ENCODE measurements at places on chromosomes 5 and 9.

GRCh38 chr5:93894601-93895354, 153.4 kb upstream of the POU5F2 start:
- no peak for DNase-seq

- DNase-seq: no peak
Measured at GRCh38 chr5:159897786-159898393, 18.4 kb upstream of the ADRA1B start.

DNA sequence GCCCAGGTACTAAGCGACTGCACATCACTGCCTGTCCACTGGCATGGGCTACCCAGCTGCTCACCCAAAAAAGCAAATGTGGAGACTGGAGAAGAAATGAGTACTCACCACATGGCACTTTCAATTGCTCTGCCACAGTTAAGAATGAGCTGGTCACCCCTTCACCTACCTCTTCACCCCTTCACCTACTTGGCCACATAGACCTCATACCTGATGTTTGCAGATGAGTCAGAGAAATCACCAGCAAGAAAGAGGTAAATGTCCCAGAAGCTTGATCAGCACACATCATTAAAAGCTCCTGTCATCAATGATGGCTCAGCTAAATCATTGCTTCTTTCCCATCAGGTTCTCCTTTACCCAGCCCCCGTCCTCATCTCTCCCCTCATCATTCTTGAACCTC, 7.6 kb upstream of the PRUNE2 start:
- DNase-seq: no peak

- DNase-seq: peak; percentile 36
Measured at GRCh38 chr9:115209601-115210306, 91.8 kb upstream of the TNC start.

- peak; percentile 77 for DNase-seq
Measured at GRCh38 chr5:112005623-112005930, 248.6 kb upstream of the NREP start.

DNA sequence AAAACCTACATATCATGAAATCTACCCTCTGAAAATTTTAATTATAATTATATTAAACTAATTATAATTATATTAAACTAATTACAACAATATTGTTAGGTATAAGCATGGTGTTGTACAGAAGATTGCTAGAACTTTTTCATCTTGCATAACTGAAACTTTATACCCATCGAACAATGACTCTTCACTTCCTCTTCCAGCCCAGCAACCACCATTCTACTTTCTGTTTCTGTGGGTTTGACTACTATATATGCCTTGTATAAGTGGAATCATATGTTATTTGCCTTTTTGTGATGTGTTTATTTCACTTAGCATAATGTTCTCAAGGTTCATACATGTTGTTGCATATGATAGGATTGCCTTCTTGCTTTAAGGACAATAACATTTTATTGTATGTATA, 274.2 kb upstream of the CCNH start:
- no peak for DNase-seq

DNA sequence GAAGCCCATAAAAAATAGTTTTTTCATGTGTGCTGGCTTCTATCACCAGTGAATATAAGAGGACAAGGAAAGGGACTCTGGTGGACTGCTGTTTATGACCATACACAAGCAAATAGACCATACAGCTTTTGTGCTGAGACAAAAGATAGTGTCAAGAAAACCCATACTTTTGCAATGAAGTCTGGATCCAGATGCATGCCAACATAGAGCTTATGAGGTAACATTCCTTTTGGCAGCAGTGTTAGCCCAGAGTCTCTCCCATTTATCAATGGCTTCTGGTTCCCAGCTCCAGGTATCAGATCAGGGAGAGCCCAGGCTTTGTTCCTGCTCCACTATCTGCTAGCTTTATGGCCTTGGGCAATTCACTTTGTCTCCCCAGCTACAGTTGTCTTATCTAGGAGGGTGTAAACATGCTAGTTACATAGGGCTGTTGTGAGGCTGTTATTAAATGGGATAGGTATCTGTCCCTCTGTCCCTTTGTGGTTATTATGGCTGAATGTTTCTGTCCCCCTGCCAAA, 55.6 kb downstream of the CCDC192 start:
- DNase-seq: no peak

GRCh38 chr9:102237520-102237919, 499.1 kb upstream of the GRIN3A start:
- DNase-seq: no peak

- DNase-seq: no peak
Measured at GRCh38 chr9:117926031-117926658, 221.9 kb downstream of the TLR4 start.

- no peak for DNase-seq
Measured at GRCh38 chr5:143347046-143347445, 56.4 kb downstream of the NR3C1 start.

DNA sequence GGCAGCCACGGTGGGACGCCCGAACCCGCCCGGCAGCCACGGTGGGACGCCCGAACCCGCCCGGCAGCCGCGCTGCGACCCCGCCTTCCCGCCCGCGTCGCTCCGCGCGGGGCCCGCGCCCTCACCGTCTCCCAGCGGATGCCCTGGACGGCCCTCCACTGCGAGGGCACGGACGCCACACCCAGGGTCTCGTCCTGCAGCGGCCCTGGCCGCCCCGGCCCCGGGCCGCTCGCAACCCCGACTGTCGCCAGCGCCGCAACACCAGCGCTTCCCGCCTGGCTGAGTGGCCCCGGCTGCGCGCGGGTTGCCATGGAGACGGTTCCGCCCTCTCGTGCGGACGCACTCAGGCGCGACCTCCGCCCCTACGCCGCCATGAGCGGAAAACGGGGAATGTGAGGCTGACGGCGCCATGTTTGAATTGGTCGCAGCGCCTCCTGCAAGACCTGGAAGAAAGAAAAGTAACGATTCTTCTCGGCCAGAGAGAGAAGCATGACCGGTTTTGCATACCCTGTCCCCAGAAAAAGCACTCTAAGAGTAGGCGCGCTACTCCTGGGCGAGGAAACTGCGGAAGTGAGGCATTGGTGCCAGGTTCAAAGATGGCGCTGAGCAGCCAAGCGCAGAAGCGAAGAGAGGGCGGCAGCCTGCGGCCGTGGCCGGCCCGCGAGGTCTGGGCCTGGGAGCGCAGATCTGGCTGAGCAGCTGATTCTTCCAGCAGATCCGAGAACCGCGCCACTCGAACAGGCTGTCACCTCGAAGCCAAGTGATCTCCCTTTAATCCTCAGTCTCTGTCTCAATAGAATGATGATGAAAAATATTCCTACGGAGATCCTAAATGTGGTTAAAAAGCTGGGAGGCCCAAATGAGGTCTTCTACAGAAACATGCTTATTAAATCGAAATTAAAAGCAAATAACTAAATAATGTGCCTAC, at the start of gene DYNC2I2:
TSS of gene DYNC2I2 (minus strand) at position 432 of the 928 bp plus-strand sequence. CDS start at position 311, 121 bp downstream.
- peak; percentile 95 for DNase-seq

DNA sequence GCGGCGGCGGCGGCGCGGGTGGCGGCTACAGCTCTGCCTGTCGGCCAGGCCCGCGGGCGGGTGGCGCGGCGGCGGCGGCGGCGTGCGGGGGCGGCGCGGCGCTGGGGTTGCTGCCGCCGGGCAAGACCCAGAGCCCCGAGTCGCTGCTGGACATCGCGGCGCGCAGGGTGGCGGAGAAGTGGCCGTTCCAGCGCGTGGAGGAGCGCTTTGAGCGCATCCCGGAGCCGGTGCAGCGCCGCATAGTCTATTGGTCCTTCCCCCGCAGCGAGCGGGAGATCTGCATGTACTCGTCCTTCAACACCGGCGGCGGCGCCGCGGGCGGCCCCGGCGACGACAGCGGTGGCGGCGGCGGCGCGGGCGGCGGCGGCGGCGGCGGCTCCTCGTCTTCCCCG, 296 bp downstream of the ZSWIM6 start:
- DNase-seq: no peak

DNA sequence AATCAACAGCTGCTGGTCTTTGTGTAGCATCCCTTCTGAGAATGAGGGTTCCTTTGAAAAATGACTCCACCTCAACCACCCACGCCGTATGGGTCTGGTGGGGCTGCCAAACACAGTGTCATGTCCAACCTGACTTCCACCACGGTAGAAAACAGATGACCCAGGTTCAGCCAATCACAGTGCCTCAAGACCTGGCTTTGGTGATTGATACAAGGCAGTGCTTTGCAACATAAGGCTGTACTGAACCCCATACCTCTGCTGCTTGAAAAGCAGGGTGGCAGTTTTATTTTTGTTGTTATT, 11.5 kb upstream of the TGFBR1 start:
- DNase-seq: no peak

DNA sequence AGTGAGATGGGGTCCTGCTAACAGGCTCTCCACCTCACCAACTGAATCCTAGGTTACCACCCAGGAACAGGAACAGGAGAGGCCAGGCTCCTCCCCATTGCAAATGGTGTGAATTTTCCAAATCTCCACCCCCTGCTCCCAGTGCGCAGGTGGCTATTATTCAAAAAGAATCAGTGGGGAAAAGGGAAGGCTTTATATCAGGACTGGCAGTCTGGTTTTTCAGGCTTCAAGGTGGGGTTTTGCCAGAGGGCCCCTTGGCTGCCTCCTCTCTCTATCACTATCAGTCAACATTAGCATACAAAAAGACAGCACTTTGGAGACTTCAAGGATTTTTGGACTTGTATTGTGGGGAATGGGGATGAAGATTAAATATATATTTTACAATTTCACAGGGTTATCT, 1817.6 kb upstream of the C9orf72 start:
- DNase-seq: no peak

- DNase-seq: peak; percentile 83
Measured at GRCh38 chr9:105187781-105188180, 56.7 kb upstream of the SLC44A1 start.

GRCh38 chr9:13587571-13587970, 308.1 kb upstream of the MPDZ start:
- DNase-seq: no peak

- peak; percentile 28 for DNase-seq
Measured at GRCh38 chr9:135809166-135809565, 98.2 kb downstream of the CAMSAP1 start.

DNA sequence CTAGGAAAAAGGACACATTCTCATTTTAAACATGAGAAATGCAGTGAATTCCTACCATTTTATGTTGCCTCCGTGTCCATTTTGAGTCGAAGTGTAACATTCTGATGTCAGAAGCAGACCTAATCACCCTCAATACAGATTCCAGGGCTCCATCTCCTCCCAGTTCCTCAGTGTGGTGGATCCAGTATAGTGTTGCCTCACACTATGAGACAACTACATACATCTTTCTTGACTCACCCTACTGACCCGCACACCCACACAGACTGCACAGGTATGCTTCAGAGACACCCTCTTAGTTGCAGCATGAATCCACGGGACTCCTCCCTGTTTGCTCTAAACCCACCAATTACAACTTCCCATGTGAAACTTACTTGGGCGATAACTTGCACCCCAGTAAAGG, 564.9 kb downstream of the SEMA5A start:
- DNase-seq: no peak

DNA sequence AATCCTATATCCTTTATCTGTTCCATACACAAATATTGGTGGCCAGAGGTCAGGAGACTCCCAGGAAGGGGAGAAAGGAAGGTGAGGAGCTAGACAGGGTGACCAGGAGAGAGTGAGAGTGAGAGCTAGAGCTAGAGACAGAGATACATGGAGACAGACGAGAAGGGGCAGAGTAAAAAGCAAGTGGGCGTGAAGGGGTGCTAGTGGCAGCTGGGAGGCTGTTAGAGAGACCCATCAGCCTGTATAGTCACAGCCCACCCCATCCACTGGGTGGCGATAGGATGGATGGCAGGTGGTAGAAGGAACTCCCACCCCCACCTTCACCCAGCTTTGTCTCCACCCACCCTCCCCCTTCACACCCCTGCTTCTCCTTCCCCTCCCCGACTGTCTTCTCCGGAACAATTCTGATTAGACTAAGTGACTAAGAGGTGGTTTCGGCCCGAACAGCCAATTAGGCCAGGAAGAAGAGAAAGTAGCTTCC, 32.8 kb downstream of the PCDH1 start:
- no peak for DNase-seq

DNA sequence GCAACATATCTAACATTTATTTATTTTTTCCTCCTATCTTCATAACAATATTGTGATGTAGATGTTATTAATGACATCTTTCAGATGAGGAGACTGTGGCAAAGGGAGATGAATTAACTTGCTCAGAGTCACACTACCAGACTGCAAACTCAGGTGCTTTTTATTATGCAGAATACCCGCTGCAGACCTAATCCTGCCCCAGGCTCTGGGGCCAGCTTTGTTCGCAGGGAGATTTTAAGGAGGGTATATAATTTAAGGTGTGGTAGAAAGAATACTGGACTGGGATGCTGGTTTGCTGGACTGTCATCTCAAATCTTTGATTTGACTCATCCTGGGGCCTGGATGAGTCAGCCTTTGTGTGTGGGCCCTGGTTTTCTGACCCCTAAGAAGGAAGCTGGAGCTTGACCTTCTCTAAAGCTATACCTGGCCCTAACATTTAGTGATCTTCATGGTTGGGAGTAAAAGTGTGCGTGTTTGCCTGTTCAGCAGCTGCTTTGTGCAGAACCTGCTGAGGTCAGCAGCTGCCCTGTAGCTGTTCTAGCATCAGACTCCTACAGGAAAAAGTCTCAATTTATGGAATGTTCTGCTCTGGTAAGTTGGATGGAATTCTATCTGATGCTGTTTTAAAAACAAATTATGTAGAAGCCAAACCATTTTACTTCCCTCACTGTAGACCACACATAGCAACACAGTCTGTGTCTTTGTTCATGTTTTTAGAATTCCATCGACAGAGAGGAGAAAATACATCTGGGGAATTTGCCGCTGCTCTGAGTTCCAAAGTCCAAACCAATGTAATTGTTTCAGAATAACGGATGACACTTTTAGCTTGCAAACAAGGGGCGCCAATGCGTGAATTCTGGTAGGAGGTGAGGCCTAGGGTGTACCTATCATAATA, 4.5 kb downstream of the SLC36A1 start:
- DNase-seq: peak; percentile 61

- DNase-seq: no peak
Measured at GRCh38 chr5:6188344-6188743, 190.0 kb downstream of the MED10 start.

- DNase-seq: peak; percentile 81
Measured at GRCh38 chr5:87541033-87541432, 128.3 kb upstream of the CCNH start.

- DNase-seq: no peak
Measured at GRCh38 chr5:22226423-22226822, 626.7 kb downstream of the CDH12 start.

GRCh38 chr5:2181149-2181548, 298.4 kb upstream of the IRX4 start:
- DNase-seq: no peak

DNA sequence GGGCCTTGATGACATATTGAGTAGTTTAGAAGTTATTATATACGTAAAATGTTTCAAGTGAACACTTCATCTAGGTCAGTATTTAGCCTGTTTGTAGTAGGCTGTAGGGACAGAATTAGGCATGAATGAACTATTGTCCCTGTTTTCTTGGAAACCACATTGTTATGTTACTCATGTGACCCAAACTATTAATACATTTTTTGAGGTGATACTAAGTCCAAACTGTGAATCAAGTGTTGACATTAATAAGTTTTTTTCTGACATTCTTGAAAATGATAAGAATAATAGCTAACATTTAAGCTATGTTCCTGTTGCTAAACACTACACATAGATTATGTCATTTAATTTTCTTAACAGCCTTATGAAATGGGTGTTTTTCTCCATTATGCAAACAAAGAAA, 1642.7 kb upstream of the WWC1 start:
- DNase-seq: no peak

GRCh38 chr5:133785182-133785581, 172.8 kb upstream of the FSTL4 start:
- no peak for DNase-seq

Measured in astrocyte of the spinal cord (primary cell).